ENCODE measurements at places on chromosomes 3 and 15.

- no peak for DNase-seq
Measured at GRCh38 chr3:14767245-14768051, 51.3 kb upstream of the FGD5 start.

DNA sequence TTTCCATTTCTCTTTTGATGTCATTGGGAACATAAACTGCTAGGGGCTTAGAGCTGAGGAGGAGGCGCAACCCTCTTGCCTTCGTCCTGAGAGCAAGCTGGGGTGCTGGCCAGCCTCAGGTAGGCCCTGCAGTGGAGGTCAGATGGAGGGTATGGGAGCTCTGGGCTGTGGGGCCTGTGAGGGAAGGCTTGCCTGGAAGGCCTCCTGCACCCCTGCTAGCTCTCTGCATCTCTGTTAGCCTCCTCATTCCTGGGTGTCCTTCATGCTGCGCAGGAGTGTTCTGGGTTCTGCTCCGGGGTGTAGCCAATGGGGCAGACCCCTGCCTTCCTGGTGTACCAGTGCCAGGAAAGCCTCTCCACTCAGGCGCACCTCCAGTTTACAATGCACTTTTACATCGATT, 11.8 kb downstream of the GP5 start:
- no peak for DNase-seq

GRCh38 chr3:24086617-24087404, 141.7 kb downstream of the NR1D2 start:
- DNase-seq = no peak

GRCh38 chr3:127668906-127669305, 3.8 kb upstream of the ABTB1 start:
- no peak for DNase-seq

DNA sequence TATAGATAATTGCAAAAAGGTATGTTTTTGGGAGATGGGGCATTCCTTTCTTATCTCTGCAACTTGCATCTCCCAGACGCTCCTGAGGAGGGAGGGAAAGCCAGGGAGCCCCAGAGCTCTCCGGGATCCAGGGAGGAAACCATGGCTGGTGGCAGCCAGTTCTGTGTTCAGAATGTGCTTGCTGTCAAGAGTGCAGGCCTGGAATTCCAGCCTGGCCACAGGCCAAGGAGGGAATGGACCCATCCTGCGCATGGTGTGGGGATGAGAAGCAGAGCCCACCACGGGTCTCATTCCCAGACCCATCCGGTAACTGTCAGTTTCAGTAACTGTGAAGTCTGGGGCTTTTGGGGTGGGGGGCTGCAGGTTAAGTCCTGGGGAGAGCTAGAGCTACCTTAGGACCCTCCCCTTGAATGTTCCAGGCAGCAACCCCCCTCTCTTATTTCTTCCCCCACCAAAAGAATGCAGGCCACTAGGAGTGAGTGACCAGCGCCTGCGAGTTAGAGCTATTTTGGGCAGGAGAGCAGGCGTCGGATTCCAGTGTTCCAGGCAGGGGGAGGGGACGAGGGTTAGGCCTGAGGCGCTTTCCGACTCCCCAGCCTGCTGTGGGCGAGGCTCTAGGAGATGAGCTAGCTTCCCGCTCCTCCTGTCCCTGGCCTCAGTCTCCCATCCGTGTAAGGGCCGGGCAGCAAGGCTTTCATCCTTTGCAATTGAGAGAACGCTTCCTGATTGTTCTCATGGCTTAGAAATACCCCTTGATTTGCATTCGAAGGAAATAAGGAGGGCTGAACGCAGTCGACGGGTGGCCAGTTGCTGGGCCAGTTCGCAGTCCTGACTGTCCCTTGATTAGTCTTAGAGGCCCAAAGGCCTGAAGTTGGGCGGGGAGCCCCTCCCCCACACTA, 781 bp upstream of the DAG1 start:
- DNase-seq = no peak

DNA sequence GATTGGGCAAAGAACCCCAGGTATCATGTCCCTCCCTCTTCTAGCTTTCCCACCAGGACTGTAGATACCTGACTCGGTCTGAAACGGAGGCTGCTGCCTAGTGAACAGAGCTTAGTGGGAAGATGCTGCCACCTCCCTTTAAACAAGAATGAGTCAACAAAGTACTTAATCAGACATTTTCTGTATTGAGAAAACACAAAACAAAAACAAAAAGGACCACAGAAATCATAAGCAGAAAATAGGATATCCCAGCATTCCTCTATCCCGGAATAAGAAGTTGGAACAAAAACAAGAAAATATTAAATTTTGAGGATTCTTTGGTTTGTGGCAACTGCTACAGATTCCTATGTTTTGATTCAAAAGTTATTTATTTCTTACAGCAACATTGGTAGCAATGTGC, 51.7 kb upstream of the COL8A1 start:
- DNase-seq = no peak

DNA sequence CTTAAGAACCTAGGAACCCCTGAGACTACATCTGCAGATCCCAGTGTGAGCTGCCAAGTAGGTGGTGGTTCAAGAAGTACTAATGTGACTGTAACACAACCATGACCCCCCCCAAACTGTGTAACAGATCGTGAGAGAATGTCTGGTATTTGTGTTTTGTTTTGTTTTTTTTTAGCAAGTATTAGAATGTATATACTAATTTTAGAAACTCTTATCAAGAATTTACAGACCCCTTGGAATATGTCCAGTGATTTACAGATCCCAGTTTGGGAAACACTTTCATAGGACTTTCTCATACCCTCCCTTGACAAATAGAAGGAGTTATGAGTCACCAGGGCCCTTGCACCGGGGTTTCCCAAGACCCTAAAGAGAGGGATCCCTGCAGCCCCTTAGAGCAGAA, 79.8 kb downstream of the SEMA5B start:
- no peak for DNase-seq

DNA sequence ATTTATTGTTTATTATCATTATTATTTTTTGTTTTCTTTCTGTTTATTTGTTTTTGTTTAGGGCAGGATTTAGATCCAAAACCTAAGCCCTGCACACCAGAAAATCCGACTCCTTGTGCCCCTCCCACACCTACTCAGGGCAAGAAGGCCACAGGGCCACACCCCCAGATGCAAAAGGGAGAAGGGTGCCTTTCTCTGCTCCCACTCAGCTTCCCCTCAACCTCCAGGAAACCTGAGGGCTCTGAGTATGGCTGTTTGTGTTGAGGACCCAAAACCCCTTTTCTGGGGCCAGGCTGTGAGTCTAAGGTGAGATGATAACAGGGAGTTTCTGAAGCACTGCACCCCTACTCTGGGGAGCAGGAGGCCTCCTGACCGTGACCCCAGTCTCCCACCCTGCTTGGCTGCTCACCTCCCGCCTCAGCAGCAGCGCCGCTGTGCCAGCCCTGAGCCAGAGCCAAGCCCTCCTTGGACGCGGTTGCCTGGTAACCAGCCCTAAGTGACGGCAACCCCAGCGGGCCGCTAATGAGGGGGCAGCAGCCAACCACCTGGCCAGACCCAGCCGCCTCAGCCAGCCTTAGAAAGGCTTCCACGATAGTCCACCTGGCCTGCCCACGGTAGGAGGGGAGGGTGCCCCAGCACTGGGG, 6.4 kb upstream of the C15orf39 start:
- DNase-seq = no peak

- DNase-seq = no peak
Measured at GRCh38 chr3:124402791-124403190, 327.5 kb upstream of the UMPS start.

GRCh38 chr3:24389108-24390090, 105.3 kb downstream of the THRB start:
- DNase-seq = no peak

GRCh38 chr3:30289766-30290165, 316.6 kb upstream of the TGFBR2 start:
- no peak for DNase-seq

DNA sequence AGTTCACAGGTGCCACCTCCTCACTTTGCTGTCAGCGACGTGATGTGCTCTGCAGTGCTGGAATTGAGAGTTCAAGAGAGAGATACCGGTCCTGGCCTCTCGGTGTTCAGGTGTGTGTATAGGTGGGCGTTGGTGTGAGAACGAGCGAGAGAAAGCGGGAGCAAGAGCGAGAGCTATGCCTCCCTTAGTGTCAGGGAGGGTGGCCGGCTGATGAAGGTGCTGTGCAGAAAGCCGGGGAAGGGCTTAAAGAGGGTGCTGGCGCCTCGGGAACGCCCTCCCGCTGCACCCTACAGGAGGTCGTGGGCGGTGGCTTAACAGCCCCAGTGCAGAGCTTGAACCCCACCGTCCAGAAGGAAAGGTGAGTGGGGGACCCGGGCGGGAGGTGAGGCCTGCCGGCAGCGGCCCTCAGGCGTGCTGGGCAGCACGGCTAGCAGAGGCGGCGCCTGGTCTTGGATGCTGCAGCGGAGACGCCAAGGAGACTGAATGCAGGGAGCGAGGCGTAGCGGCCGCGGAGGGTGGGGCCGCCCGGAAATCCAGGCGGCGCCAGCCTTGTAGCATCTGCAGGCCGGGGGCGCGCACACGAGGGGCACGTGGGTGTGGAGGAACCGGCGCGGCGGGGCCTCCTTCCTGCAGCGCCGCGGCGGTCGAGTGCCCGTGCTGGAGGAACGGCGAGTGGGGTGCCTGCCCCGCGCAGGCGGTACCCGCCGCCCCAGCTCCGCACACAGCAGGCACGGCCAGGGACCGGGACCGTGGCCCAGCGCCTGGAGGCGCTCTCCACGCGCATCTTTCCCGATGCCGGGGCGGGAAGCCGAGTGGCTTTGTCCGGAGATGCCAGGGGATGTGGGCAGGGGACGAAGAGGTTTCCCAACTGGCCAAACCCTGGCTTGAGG, 246.8 kb upstream of the TOPAZ1 start:
- no peak for DNase-seq

GRCh38 chr3:112059497-112059896, 25.0 kb downstream of the TMPRSS7 start:
- no peak for DNase-seq

DNA sequence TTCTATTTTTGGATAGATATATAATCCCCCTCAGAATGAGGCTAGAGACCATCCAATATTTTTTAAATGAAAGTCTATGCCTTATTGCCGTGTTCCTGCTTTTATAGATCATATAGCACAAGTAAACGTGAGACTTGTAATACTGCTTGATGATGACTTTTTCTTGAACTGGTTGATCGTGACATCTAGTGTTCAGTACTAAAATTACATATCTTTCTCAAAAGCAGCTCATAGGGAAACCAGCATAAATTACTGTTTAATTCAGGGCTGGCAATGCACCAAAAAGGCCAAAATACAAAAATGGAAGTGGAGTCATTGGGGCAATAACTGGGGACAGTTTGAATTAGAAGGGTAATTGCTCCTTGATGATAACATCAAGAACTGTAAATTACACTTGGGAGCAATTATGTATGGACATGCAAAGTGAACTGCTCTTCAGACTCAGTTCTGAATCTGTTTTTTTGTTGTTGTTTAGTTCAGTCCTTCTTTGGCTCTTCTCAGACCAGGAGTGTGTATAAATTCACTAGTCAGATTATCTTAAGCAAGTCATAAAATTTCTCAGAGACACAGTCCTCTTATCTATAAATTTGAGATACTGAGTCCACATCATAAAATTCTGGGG, 325.3 kb downstream of the THSD4 start:
- DNase-seq = no peak

DNA sequence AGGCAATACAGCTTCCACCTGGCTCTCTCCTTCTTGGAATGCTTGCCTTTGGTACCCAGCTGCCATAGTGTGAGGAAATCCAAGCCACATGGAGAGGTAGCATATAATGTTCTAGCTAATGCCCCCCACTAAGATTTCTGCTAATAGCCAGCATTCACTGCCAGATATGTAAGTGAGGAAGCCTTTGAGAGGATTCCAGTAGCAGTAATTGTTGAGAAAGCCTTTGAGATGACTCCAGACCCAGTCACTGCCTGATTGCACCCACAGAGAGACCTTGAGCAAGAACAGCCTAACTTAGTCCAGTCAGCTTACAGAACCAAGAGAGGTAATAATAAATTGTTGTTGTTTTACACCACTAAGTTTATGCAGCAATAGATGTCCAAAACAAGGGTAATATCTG, 63.1 kb downstream of the STRIT1 start:
- no peak for DNase-seq

DNA sequence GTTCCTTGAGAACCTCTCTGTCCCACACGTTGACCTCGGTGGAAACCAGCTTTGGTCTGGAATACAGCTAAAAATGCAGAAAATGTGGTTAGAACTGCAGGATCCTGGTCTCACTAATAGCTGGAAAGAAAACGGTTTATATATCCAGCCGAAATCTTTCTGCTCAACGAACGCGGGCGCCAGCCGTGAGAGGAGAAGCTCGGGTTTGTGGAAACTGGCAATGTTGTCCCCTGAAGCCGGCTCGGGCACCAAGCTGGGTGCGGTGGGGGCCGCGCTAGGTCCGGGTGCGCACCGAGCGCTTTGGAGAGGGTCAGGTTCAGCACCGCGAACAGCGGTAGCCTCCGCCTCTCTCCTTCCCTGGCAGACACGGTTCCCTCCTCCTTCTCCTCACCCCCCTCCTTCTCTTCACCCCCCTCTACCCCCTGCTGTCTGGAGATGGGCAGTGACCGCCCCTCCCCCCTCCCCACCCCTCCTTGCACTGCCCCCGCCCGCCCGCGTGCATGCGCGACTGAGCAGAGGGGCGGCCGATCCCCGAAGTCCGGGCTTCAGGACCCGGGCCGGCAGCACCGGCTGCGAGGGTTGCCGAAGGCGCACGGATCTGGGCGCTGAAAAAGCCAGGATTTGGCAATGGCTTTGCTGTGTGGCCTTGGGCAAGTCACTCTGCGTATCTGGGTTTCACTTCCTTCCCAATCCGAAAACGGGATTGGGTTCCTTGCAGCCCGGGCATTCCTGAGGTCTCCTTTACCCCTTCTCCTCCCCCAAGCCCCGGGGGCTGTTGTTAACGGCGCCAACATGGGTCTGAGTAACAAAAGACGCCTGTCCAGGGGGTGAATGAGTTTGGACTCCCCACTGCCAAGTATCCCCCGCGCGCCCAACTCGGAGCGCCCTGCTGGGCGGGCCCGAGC, at the start of gene SKOR1:
SKOR1 (plus strand) TSS at position 534 of the 905 bp plus-strand sequence; CDS start at position 628, 94 bp downstream.
- DNase-seq = no peak

DNA sequence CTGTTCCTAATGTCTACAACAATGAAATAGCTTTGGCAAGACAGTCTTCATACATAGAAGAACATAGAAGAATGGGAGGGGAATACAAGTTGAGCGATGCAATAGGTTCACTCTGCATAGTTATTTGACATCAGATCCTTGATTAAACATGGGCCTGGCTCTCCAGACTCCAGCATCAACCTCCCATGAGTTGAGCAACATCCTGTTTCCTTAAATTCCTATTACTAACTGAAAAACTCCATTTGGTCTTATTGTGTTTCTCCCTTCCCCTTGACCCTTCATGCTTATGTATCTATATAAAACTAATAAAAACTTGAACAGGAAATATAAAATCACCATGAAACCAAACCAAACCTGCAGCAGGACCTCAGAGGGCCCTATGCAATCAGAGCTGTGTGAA, 304.5 kb upstream of the SATB1 start:
- no peak for DNase-seq
